HFFc6 (cell line): ENCODE measurements at places on chromosomes 13 and 19. TPM values are rescaled to one million over a fixed set of nuclear protein-coding genes. Genes with fewer than 3 reads are reported as not detected.

- peaks cover 16% of the 10 kb centered on the region for H3K27me3 ChIP-seq
- no peak for DNase-seq
- no peaks in the 10 kb centered on the region for H3K36me3 ChIP-seq
- no peak overlapping the region for H3K4me3 ChIP-seq
These were observed 109.6 kb downstream of the TEX26 start for GRCh38 chr13:31042049-31042448.

- peaks cover 18% of the 10 kb centered on the region for H3K36me3 ChIP-seq
- H3K27me3 ChIP-seq, result peaks cover 14% of the 10 kb centered on the region
- peak; percentile 59 for DNase-seq
- peaks cover 27% of the 10 kb centered on the region for H3K4me1 ChIP-seq
- no peak overlapping the region; the same call in 1 of the 2 replicates for H3K4me3 ChIP-seq
These were observed 22.5 kb downstream of the C13orf46 start for GRCh38 chr13:113951246-113951999.

GRCh38 chr19:18804139-18804601 lies 13.1 kb upstream of the COMP start:
- peaks cover 9% of the 10 kb centered on the region for H3K27me3 ChIP-seq
- H3K4me1 ChIP-seq, result peaks cover 4% of the 10 kb centered on the region; the same call in 1 of the 2 replicates
- no peak overlapping the region for H3K27ac ChIP-seq

DNA sequence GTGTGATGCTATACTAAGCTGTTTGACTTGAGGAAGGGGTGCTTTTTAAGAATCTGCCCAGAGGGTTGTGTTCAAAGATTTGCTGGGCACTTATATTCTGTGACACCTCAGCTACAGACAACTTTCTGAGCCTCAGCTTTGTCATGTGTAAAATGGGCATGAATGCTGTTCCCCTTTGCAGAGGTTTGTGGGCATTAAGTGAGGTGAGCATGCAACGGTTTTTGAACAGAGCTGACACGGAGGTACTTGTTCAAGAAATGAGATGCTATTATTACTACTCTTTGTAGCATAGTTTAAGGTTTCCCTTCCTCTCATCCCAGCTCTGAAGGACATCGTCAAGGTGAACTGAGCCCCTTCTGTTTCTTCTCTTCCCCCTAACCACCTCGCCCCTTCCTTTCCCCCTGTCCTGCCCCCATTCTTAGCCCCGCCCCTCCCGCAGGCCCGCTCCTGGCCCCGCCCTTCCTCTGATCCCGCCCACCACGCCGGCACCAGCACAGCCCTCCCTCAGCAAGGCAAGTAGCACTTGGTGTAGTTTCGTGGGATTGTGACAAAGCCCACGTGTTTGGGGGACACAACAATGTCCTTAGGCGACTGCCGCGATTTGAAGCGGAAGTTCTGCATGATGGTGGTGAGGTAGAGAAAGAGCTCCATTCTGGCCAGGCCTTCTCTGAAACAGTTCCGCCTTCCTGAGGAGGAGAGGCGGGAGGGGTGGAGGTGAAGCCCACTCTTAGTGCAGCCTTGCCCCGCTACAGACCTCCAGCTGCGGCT lies 26.1 kb upstream of the CYP2A7 start:
- H3K36me3 ChIP-seq, result no peaks in the 10 kb centered on the region
- no peak overlapping the region for H3K27ac ChIP-seq
- peaks cover 42% of the 10 kb centered on the region for H3K27me3 ChIP-seq

- peaks cover 42% of the 10 kb centered on the region for H3K36me3 ChIP-seq
- H3K4me3 ChIP-seq, result peak overlapping the region; percentile 39; the same call in 1 of the 2 replicates
- DNase-seq, result no peak
- no peaks in the 10 kb centered on the region; the same call in 1 of the 2 replicates for H3K4me1 ChIP-seq
- no peaks in the 10 kb centered on the region; the same call in 1 of the 2 replicates for H3K27me3 ChIP-seq
These were observed 18.9 kb downstream of the ZNF563 start for GRCh38 chr19:12314553-12314952.

Gene ZNF529
- total RNA-seq, result 7.2 to 7.9 TPM (median 7.5 TPM) in 3 replicates

Gene ZNF66
- total RNA-seq, result 0.66 to 1.2 TPM (median 1.1 TPM) in 3 replicates

Gene ZNF763
- 0.63 to 1.2 TPM (median 0.91 TPM) in 3 replicates for total RNA-seq

DNA sequence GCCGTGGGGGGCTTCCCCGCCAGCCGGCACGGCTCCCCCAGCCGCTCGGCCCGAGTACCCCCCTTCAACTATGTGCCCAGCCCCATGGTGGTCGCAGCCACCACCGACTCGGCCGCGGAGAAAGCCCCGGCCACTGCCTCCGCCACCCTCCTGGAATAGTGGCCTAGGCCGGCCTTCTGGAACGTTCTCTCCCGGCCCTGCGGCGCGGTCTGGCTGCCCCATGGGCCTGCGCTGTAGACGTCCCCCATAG lies 9.0 kb downstream of the C19orf25 start:
- no peaks in the 10 kb centered on the region for H3K4me1 ChIP-seq
- H3K36me3 ChIP-seq, result no peaks in the 10 kb centered on the region
- H3K27ac ChIP-seq, result peak overlapping the region; percentile 51; the same call in 1 of the 2 replicates

- H3K4me1 ChIP-seq, result peaks cover 50% of the 10 kb centered on the region
- peak overlapping the region; percentile 82 for H3K4me3 ChIP-seq
- DNase-seq, result no peak
- peak overlapping the region; percentile 59; the same call in 1 of the 2 replicates for H3K27ac ChIP-seq
- peaks cover 42% of the 10 kb centered on the region for H3K27me3 ChIP-seq
- H3K36me3 ChIP-seq, result peaks cover 11% of the 10 kb centered on the region; the same call in 1 of the 2 replicates
These were observed 111.2 kb downstream of the KCNRG start for GRCh38 chr13:50126263-50126992.
